HepG2 (cell line): ENCODE measurements at places on chromosomes 1 and 21.

DNA sequence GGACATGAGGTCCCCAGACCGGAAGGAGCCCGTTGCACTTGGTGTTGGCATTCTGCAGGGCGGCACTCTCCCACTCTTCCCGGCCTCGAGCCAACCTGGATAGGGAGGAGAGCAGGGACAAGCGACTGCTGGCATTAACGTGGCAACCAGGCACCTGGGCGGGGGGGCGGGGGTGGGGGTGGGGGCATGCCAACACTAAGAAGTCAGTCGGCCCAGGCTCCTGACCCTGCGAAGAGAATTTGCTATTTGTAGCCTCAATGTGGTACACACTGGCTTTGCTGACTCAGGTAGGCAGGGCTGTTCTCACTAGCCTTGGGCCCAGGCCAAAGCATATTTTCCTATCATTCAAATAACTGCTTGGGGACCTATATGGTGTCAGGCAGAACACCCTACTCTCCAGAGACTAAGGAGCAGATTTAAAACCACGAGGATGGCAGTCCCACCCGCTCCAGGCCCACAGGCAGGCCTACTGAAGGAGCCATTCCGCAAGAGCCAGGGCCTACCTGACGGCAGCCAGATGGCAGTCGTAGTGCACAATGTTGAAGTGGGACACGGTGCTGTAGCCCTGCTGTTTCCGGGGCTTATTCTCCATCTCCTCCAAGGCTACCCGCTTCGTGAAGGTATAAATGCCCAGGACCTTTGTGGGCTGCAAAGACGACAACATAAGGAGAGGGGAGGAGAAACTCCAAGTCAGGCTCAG lies 123.7 kb downstream of the UBR4 start:
- DNase-seq, result no peak

DNA sequence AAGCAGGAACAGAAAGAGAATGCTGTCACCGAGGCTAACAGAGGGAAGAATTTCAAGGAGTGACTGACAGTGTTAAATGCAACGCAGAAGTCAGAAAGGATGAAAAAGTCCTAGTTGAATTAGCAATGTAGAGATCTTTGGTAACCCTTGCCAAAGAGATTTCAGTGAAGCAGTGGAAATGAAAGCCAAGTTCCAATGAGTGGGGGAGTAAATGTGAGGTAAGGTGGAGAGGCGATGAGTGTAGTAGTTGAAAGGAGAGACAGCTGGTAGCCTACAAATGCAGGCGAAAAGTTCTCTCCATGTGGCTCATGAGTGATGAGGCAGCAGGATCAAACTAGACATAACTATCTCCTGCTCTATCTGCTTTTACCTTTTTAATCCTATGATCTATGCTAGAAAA lies 74.6 kb upstream of the IPO9 start:
- DNase-seq, result no peak

DNA sequence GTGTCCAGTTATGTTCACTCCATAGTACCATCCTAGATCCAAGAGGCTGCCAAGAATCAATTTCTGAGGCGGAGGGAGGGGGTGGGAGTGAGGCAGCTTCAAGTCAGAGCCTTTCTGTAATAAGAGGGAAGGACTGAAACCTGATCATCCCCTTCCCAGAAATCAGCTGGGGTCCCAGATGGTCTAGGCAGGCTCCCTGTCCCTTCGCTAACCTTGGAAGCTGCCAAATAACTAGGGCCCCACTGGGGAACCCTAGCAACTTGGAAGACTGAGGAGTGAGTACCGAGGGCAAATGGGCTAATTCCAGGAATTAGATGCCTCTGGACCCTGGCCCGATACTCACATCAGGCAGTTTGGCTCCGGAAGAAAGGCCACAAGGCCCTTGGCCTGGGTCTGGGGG lies 113.3 kb downstream of the NAV1 start:
- no peak for DNase-seq

DNA sequence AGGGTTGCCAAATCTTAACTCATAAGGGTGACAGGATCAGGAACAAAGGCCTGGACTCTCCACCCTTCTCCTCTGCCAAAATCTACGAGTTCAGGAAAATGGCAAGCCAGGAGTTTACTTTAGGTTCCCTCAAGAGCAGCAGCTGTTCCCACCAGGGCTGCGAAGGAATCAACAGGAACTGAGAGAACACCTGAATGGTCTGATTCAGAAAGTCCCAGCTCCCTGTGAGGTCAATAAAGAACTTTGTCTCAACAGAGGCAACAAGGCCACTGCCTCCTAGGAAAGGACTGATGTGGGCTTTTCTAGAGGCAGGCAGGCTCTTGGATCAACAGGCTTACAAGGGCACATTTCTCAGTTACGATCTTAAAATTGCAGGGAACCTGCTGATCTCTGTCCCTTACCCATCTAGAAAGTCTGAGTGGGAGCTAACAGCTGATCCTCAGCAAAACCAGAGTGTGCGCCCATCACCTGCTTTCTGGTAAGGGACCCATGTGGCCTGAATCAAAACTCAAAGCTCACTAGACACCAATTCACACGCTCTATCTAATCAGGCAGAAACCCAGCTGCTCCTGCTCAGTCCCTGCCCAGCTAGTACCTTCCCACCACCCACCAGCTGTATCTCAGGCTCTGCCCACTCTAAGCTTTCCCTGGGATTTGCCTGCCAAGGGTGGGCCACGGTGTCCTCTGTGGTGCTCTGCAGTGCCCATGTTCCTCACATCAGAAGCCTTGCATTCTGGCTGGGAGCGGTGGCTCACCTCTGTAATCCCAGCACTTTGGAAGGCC lies 83.1 kb downstream of the CAPZB start:
- no peak for DNase-seq

GRCh38 chr1:44678626-44679025 lies 4.1 kb downstream of the ARMH1 start:
- DNase-seq, result no peak

GRCh38 chr1:206960676-206961386 lies 9.4 kb downstream of the FCAMR start:
- DNase-seq, result peak; percentile 47

DNA sequence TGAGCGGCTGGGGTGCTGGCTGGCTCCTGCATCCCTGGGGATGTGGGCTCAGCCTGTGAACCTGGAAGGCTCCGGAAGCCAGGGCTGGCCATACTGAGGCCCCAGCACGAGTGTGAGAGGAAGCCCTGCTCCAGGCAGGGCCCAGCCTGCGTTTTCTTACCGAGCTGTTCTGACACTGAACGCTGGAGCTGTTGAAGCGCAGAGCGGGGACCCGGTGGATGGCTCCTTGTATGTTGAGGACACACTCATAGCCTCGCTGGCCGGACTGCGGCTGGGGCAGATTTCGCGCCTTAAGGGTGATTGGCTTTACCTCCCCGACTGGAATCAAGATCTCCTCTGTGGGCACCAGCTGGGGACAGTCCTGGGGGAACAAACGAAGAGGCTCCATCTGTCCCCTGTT lies 160.0 kb downstream of the PLXNA2 start:
- DNase-seq, result no peak

DNA sequence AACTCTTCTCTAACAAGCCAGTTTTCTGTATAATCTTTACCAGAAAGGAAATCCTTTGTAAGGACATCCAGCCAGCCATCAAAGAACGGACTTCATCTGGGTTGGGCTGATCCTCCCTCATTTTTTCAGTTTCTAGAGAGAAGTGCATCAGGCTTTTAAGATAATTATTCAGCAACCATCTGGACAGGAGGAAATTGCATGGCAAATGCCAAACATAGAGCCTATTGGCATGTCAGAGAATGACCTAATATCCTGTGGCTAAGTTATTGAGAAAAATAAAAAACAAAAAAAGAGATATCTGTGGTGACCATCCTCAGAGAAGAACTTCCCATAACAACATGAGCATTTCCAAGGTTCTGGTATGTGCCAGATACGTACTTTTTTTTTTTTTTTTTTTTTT lies 74.9 kb upstream of the BEND5 start:
- DNase-seq, result no peak

DNA sequence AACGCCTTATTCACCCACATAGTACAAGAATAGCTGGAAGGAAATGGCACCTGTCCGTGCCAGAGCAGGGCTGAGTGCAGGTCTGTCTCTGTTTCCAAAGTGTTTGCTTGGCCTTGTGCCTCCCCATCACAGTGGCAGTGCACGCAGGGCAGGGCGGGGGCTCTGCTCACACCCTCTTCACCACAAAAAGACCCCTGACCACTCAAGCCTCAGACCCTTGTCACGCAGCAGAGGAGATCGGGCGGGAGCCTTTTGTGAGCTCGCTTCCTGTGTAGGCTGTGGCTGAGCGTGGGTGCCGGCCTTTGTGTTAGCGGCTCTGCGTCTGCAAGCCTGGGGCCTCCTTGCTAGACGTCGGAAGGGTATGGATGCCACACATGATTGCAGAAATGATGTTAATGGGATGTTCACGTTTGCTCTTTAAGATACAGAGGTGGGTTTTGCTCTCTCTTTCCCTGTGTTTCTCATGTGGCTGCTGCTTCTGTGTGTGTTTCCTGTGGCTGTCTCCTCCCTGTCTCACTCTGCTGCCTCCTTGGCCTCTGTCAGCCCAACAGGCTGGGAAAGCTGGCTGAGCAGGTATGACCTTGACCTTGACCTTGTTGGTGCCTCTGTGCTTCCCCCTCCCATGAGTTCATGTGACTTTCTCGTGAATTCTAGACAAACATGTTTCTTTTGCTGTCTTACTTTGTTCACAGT lies 45.4 kb downstream of the S100B start:
- DNase-seq, result peak; percentile 41

GRCh38 chr1:212315184-212315583 lies 30.0 kb downstream of the PPP2R5A start:
- no peak for DNase-seq

DNA sequence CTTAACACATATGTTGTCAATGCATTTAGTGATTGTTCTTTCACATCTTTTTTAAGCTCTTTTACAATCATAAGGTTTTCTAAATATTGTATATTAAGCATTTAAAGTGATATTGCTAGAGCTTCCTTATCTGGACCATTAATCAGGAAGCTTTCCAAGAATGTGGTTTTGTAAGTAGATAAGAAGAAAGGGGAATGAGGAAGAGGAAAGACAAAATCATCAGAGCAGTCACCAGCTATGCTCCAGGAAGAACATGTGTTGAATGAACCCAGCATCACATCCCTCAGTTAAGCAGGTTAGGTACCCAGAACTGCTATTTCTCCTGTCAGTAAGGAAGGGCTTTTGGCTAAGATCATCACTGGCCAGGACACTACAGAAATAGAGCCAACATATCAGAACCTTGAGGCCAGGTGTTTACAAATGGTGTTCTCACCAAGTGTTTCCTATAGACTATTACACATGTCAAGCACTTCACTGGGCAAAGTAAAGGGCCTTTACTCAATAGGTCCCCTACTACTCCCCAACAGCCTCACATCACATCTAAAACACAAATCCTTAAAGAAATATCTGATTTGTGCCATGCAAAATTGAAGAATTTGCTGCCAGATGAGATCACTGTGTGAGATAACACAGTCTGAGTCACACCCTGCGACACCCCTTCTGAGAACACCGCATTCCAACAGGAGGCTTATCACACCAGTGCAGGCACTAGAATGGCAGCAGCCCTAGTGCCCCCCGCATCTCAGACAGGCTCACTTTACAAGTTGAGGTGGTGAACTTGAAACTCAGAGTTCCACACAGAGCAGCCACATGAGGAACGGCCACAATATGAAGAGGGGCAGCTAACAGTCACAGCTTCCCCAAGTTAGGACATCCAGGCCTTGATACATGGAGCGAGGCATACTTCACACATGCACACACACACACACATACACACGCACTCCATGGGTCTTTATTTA lies 1.8 kb upstream of the SPRR2A start:
- DNase-seq, result no peak

DNA sequence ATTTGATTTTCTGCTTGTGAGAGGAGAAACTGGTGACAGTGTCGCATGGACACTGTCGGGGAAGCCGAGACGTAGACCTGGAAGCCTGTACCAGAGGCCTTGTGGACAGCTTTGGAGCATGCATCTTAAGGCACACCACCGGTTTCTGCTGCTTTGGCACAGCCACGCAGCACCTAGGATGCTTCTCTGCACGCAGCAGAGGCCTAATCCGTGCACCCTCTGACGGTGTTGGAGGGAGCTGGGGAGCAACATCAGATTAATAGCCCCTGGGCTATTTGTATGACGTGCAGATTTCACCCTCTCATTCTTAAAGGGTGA lies 30.3 kb downstream of the TEX35 start:
- no peak for DNase-seq

DNA sequence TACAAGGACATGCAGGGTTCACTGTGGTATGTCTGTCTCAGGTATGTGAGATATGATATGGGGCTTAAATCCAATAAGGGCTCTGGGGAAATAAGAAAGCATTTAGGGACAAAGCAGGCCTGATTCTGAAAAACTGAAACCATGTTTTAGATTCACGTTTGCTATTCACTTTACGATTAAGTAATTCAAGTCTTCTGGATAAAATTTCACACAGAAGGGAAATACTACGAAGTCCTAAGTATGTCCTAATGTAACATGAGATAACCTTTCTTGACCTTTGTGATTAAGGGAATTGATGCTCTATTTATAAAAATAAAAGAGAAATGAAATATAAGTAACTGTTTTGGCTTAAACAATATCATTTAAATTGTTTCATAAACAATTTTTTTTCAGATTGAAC lies 55.4 kb downstream of the HNRNPR start:
- DNase-seq, result no peak

DNA sequence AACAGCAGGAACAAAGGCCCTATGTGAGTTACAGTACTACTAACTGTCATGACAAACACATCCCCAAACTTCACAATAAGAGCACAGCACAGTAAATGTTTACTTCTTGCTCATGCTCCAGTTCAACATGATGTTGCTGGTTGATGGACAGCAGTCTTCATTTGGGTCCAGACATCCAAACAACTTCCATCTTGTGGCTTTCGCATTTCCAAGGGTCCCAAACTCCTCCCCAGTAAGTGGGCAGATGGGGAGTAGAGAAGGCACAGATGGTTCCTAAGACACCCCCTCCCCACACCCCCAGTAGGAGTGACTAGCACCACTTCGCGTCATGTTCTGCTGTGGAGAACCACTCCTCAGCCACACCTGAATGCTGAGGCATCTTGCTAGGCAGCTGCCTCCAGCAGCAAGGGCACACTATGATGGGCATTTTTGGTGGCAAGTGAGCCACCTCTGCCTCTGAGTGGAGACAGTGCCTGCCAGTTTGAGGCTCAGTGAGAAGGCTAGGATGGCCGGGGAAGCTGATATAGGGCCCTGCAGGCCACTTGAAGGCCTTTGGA lies 32.7 kb upstream of the CD2 start:
- DNase-seq, result no peak

GRCh38 chr1:19717467-19717866 lies 52.8 kb downstream of the HTR6 start:
- no peak for DNase-seq
